ENCODE measurements at places on chromosomes 4 and X.

DNA sequence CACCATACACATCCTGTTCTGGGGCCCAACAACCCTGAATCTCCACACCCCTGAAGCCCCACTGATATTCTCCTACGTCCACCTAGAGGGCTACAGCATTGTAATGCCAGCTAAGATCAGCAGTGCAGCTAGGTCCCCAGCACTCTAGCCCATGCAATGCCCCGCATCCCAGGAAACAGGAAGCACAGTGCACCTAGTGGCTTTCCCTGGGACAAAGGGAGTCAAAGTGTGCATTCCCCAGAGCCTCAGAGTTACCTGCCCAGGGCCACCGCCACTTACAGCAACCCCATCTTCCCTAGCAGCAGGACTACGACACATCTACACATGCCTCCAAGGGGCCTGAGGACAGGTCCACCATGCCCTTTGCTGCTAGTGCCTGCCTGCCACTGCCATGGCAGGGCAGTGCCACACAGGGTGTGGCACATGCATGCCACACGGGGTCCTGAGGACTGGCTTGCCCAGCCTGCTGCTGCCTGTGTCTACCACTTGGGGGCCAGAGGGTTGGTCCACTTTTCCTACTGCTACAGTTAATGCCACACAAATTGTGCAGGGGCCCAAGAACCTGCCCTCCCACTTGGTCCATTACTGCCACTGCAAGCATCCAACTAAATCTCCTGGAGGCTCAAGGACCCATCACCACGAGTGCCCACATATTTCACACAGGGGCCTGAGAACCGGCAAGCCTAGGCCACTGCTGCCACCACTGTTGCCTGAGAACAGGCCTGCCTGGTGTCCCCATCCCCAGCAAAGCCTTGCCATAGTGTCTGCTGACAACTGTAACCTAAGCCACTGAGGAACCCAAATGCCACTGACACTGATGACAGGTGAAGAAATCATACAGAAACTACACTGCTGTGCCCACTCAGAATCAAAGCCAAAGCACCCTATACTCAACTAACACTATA is 23.7 kb downstream of the TLR6 start:
- no peak for DNase-seq

DNA sequence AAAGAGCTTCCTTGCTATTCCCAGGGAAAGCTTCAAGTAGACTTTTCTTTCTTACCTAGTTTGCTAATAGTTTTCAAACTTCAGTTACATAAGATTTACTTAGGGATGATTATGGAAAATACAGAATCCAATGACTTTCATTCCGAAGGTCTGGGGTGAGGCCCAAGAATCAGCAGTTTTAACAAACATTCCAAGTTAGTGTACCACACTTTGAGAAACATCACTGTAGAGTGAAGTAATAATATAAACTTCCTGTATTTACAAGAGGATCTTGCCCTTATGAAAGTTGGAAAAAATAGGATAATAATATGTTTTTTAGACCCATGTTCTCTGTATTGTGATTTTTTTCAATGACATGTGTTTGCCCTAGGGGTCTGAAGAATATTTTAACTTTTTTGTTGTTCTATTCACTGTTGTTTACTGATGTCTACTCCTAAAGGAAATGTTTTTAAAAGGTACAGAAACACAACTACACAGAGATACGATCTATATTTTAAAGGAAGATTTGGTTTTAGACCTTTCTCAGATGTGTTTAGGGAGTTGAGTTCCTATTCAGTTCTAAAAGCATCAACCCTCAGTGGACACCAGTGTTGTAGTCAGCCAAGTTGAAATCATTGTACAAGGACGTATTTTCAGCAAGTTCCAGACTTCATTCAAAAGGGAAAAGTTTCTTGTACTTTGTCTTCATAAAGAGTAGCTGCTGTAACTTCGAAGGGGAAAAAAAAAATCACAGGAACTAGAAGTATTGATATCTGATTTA is 295.8 kb upstream of the SLC7A11 start:
- DNase-seq, result no peak

DNA sequence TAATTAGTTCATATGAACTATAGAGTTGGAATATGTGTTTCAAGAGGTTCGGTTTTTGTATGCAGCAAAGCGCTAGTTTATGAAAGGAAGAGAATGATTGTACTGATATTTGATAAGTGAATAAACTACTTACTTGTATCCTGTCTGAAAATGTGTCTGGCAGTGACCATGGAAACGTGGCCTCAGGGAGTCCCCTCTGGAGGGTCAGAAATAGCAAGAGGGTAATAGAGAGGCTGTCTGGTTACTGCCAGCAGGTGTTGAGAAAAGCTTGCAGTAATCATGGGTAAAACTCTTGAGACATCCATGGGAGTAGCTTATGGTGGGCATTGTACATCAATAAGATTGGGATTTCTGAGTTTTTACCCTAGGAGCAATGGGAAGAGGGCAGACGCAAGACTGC is 77.1 kb downstream of the DCLK2 start:
- DNase-seq, result no peak

GRCh38 chrX:46333550-46333949 is 211.7 kb downstream of the ZNF674 start:
- no peak for DNase-seq

DNA sequence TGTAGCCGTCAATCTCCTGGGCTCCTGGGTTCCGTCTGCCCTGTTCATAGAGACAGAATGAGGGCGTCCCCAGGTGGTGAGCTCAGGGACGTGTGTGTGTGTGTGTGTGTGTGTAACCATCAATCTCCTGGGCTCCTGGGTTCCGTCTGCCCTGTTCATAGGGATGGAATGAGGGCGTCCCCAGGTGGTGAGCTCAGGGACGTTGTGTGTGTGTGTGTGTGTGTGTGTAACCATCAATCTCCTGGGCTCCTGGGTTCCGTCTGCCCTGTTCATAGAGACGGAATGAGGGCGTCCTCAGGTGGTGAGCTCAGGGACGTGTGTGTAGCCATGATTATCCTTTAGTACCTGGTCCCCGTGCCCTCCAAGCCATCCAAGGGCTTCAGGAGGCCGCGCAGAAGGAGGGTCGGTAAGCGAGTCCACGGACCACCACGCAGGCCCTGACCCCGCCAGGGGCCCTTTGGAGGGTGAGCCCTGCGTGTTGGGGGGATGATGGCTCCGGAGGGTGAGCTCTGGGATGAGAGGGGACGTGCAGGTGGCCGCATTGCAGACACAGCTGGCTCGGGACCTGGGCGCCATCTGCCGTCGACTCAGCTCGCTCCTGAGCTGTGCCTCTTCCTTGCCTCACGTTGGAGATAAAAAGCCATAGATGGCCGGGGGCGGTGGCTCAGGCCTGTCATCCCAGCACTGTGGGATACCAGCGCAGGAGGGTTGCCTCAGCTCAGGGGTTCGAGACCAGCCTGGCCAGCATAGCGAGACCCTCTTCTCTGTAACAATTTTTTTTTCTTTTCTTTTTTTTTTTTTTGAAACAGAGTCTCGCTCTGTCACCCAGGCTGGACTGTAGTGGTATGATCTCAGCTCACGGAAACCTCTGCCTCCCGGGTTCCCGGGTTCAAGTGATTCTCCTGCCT is 5.4 kb upstream of the GTPBP6 start:
- DNase-seq, result no peak

DNA sequence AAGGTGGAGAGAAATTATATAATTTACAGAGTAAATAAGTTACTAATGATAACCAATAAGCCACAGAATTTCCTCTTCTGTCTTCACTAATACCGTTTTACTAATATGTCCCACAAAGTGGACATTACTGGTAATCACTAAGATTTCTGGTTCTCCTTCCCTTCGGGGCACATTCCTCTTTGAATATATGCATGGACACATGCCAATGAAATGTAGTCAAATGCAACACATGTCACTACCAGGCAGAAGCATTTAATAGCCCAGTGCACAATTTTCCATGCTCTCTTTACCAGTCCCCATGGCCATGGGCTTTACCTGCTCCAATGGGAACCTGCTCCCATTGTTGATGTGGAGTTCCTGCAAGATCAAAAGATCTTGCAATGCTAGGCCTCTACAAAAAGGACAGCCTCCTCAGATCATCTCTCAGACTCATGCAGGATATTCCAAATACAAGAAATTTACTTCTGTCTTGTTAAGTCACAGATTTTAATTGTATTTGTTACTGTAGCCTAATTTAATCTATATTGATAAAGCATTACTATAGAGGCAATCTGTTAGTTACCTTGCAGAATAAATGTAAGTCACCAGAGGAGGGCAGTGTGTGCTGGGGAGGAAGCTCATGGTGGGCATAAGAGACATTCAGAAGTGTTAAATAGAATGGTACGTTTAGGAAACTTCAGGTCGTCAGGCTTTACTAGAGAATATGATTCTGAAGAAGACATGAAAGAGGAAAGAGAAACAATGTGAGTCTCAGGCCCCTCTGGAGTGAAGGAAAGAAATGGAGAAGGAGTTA is 37.1 kb upstream of the INPP4B start:
- DNase-seq, result no peak

- DNase-seq, result no peak
Measured at GRCh38 chr4:153109296-153109849, 94.9 kb upstream of the TRIM2 start.

- no peak for DNase-seq
Measured at GRCh38 chr4:108763226-108763593, 357 bp upstream of the ETNPPL start.

GRCh38 chr4:68361146-68361589 is 11.3 kb upstream of the YTHDC1 start:
- no peak for DNase-seq

DNA sequence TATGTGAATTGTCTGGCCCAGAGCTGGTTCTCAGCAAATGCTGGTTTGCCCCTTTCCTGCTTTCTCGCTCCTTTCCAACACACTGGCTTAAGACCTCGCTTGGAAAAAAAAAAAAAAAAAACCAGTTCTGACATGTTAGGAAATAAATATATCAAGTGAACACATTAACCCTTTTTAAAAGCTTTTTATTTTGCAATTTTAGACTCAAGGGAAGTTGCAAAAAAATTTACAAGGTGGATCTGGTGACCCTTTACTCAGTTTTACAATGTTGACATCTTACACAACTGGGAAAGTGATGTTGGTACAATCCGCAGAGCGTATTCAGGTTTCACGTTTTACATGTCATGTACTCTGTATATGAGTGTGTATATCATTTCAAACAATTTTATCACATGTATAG is 100.1 kb downstream of the RTL5 start:
- DNase-seq, result no peak

DNA sequence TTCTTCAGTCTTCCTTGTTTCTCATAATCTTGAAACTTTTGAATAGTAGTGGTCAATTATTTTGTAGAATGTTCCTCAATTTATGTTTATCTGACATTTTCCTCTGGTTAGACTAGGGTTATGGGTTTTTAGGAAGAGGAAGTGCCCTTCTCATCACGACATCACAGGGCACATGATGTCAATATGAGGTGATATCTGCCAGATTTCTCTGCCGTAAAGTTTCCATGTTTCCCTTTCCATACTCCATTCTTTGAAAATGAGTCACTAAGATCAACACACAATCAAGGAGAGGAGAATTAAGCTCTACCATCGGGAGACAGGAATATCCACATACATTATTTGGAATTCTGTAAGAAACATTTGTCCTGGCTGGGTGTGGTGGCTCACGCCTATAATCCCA is 28.4 kb downstream of the RP2 start:
- no peak for DNase-seq

DNA sequence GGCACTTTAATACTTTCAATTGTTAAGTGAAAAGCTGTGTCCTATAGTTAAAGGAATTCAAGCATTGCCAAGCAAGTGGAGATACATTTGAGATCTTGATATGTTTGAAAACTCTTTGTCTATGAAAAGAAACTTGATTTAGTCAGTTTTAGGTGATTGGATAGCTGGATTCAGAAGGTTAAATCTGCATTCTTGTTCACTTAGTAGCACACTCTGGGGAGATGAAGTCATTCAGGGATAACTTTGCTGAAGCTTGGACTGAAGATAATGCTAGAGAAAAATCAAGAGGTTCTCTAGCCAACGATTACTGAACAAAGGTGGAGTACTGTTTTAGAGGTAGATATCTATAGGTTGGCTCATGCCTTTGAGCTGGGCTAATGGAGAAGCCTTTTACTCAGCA is 90.6 kb downstream of the DCAF8L2 start:
- DNase-seq, result no peak

GRCh38 chrX:78104447-78105176 is 564 bp downstream of the PGK1 start:
- DNase-seq, result no peak

DNA sequence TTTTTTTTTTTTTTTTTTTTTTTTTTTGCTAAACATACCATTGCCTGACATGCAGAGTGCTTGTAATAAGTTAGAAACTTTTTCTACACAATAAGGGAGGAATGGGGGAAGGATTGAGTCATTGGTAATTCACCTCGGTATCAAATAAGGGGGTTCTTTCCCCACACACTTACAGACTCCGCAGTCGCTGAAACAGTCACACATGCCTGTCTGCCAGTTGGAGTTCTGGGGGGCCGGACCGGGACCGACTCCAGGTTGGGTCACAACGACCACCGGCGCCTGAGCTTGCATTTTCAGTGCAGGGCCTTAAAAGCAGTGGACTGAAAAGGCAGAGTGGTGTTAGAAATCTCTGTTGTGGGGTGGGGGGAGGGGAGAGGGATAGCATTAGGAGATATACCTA is 6.9 kb downstream of the PLAC8 start:
- DNase-seq, result no peak

DNA sequence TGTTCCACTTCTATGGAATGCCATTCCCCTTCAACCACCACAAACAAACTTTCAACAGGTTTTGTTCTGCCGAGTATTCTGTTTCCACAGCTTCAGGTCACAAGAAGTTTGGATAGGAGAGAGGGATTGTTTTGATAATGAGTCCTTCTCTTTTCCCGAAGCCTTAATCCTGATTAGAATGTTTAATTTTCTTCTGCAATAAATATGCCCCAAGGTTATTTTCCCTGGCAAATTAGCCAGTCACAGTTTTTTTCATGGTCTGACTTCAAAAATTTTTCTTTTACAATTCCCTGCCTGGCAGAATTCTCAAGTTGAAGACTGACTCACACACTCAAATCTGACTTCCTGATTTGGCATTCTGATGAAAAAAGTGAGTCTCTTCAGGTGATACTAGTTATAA is 33.1 kb upstream of the EDNRA start:
- no peak for DNase-seq

- DNase-seq, result no peak
Measured at GRCh38 chr4:26807330-26807729, 53.3 kb upstream of the STIM2 start.
